ENCODE measurements at places on chromosomes 11 and 22.

DNA sequence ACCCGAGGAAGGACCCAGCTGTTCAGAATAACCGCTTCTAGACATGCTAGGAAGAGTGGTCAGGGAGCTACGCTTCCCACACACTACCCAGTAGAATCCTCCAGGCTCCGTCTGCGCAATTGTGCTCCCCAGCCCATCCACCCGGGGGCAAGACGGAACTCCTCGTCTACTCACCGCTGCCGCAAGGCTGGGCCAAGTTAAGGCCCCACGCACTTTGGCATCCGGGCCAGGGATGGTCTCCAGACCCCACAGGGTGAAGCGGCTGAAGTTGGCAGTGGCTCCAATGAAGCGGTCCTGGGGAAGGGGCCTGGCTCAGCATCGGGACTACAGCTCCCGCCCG, 757 bp downstream of the RNASEH2C start:
- peak; percentile 61 for DNase-seq

GRCh38 chr22:21632237-21632895, at the start of gene CCDC116:
Gene CCDC116, plus strand, starts transcription at chr22:21632760. Its CDS starts 422 bp downstream, at chr22:21633182.
- no peak for DNase-seq

DNA sequence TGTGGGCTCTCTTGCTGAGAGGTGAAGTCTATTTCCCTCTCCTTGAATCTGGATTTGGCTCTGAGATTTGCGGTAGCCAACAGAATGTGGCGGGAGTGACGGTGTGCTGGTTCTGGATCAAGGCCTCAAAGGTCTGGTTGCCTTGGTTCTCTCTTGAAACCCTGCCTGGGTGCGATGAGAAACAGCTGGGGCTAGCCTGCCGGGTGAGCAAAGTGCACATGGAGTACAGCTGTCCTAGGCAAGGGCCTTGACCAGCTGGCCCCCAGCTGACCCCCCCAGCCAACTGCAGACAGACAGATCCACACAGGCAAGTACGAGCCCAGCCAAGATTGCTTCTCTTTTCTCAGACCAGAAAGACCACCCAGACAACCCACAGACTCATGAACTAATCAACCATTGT, 10.8 kb downstream of the SUN2 start:
- DNase-seq, result no peak

- DNase-seq, result no peak
Observed at GRCh38 chr22:17638182-17638431, 450 bp upstream of the BCL2L13 start.

DNA sequence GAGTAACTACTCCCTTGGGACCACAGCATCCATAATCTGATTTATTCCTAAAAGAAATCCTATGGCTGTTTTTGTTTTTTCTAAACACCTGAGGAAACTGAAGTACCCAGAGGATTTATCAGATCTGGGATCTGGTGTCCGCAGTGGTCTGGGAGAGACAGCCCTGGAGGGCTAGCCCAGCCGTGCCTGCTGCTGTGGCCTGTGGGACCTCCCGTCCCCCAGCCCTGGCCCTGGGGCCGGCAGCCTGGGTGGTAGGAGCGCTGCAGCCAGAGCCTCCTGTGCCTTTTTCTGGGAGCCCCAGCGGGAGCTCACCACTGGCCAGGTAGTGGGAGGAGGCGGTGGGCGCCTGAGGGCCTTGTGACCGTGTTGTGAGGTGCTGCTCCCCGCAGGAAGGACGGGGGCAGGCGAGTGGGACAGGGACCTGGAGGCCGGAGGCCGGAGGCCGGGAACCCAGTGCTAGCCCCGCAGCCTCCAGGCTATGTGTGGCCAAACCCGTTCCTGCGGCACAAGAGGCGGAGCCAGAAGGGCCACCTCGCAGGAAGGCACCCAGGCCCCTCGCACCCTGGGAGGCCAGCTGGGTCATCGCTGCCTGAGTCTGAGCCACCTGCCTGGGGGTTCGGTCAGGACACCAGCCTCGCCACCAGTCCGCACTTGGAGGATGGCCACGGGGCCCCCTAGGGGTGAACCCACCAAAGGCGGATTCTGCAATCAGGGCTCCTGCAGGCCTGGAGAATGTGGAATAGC, 18.2 kb upstream of the C11orf96 start:
- no peak for DNase-seq

DNA sequence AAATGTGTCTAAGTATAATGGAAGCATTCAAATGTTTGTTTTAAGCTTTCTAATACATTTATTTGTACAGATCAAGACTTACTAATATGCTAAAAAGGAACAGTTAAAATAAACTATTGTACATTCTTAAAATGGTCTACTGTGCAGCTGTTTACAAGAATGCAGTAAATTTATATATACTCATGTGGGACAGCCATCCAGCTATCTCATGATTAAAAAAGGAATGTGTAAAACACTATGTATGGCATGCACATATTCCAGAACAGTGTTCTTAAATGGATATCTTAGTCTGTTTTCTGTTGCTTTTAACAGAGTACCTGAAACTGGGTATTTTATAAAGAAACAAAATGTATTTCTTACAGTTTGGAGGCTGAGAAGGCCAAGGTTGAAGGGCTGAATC, 30.2 kb upstream of the CSTF3 start:
- DNase-seq, result no peak

DNA sequence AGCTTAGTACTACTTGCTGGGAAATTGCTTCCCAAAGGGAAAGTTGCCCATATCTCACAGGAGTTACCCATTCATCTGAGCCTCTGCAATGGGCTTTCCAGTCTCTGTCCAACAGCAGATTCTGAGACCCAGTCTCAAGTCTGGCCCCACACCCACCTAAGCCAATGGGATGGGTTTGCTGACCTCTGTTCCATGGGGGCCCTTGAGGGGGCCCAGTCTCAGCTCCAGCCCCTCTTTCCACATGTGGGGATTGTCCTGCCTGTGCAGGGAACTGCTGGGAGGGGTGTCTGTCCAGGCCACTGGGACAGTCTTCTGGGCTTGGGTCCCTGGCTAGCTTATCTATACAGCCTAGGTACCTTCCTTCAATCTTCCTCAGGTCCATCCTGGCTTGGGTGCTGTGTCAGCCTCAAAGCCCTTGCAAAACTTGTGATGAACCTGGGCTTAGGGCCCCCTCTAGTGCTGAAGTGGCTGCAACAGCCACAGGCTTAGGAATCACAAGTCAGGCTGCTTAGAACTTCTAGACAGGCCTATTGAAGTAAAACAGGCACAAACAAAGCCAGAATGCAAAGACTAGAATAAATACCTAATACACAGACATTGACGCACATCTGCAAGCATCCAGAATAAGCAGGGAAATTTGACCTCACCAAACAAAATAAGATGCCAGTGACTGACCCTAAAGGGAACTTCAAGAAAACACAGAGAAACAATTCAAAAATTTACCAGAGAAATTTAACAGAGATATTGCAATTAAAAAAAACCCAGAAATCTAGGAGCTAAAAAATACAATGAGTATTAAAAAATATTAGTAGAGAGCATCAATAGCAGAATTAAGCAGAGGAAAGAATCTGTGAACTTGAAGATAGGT, 11.7 kb upstream of the PATL1 start:
- peak; percentile 53 for DNase-seq

DNA sequence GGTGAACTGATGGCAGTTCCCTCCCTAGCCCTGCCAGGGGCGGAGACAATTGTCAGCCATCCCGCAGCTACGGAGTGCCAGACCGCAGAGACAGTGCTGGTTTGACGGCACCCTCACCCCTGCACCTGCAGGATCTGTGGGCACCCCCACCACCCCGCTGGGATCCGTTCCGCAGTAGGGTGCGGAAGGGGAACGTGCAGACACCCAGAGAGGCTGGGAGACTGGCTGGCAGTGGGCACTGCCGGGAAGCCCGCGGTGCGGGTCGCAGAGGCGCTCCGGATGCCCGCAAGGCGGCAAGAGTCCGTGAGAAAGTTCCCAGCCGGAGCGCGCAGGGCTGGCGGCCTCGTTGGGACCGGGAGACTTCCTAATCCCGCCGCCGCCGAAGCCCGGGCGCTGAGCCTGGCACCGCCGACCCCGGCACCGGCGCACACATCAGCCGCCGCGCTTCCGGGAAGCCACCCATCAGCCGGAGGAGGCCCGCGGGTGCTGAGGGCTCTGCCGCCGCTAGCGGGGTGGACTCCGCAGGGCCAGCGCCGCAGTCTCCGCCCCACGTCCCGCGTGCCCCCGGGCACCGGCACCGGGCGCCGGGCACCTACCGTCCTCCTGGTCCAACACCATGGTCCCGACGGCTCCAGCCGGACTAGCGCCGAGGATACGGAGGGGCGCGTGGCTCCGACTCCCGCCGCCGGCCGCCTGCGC, 4.3 kb upstream of the LMO1 start:
- DNase-seq, result peak; percentile 46

- no peak for DNase-seq
Observed at GRCh38 chr11:28132548-28132947, 24.4 kb downstream of the METTL15 start.
